ENCODE measurements at places on chromosomes 3 and 15.

- no peak for DNase-seq
These were observed 6.3 kb upstream of the PIK3CA start for GRCh38 chr3:179141890-179142289.

- no peak for DNase-seq
These were observed 9.4 kb upstream of the SCN5A start for GRCh38 chr3:38658841-38659240.

- DNase-seq, result peak; percentile 36
These were observed 1.9 kb upstream of the RAB43 start for GRCh38 chr3:129123314-129124060.

GRCh38 chr3:53519065-53519709, 24.8 kb downstream of the CACNA1D start:
- DNase-seq, result no peak

DNA sequence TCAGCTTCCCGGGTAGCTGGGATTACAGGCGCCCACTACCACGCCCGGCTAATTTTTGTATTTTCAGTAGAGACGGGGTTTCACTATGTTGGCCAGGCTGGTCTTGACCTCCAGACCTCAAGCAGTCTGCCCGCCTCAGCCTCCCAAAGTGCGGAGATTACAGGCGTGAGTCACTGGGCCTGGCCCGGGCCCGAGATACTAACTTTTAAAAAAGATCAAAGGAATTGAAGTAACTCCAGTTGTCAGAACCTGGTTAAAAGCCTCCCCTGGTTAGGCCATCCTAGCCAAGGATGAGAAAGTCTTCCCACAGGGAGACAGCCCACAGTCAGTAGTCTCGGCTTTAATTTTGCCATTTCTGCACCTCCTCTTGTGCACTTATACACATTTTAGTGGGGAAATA, 212.3 kb upstream of the MCTP2 start:
- no peak for DNase-seq

DNA sequence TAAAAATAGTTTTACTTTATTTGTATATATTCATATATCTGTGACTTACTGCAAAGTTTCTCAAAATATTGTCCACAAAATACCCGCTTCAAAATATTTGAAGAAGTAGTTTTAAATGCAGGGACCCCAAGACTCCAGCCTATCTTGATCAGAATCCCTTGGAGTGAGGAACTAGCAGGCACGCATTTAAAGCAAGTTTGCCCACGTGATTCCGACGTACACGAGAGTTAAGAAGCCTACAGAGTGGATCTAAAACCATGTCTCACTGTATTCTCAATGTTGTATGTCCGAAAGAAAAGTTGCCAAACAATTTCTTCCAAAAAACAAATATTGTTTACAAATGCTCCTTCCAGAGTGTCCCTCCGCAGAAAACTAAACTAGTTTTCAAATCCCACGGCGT, 1.7 kb downstream of the GABRB3 start:
- DNase-seq, result no peak

DNA sequence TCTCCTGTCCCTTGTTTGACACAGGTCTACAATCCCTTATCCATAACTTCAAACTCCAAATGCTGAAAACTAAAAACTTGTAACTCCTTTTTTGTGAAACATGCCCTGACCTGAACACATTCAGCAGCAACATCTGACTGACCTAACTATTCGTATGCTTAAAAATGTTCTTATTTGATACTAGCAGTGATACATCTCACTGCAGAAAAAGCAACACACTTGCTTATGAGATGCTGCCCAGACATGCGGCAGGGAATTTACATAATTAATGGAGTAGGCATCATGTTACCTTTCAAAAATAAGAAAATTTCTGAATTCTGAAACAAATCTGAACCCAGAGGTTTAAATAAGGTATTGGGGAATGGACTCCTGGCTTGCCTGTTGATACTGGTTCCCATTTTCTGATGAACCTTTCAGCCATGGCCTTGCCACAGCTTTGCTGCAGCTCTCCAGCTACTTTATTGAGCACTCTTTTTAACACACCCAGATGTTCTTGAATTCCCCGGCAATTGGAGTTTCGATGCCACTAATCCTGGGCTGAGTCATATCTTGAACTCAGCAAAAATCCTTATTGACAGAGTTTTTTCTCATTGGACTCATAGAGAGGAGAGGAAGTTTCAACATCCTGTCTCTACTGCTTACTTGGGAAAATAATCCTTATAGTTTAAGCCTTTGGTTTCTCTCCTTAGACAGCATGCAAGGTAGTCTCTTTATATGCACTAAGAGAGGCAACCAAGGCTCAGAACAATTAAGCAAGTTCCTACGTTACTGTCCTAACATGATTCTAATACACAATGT, 296.6 kb upstream of the LMCD1 start:
- DNase-seq, result no peak

- no peak for DNase-seq
These were observed 6.2 kb upstream of the FLNB start for GRCh38 chr3:58001979-58002378.

- no peak for DNase-seq
These were observed 28.2 kb upstream of the USP3 start for GRCh38 chr15:63476229-63476632.

- DNase-seq, result no peak
These were observed 192.6 kb upstream of the MBNL1 start for GRCh38 chr3:152076148-152076547.

- DNase-seq, result peak; percentile 72
These were observed 85.5 kb upstream of the FGF12 start for GRCh38 chr3:192812743-192813383.

DNA sequence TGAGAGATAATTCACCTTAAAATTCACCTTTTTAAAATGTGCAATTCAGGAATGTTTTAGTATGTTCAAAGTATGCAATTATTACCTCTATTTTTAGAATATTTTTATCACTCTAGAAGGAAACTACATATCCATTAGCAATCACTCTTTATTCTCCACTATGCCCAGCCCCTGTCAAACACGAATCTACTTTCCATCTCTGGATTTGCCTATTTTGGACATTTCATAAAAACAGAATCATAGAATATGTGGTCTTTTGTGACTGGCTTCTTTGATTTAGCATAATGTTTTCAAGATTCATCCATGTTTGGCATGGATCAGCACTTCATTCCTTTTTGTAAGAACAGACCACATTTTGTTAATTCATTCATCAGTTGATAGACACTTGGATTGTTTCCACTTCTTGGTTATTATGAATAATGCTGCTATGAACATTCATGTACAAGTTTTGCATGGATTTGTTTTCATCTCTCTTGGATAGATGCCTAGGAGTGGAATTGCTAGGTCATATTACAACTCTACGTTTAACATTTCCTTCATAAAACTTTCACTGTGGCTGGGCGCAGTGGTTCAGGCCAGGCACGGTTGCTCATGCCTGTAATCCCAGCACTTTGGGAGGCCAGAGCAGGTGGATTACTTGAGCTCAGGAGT, 12.7 kb downstream of the HMCES start:
- no peak for DNase-seq

GRCh38 chr3:47782446-47783308, 984 bp upstream of the SMARCC1 start:
- no peak for DNase-seq

DNA sequence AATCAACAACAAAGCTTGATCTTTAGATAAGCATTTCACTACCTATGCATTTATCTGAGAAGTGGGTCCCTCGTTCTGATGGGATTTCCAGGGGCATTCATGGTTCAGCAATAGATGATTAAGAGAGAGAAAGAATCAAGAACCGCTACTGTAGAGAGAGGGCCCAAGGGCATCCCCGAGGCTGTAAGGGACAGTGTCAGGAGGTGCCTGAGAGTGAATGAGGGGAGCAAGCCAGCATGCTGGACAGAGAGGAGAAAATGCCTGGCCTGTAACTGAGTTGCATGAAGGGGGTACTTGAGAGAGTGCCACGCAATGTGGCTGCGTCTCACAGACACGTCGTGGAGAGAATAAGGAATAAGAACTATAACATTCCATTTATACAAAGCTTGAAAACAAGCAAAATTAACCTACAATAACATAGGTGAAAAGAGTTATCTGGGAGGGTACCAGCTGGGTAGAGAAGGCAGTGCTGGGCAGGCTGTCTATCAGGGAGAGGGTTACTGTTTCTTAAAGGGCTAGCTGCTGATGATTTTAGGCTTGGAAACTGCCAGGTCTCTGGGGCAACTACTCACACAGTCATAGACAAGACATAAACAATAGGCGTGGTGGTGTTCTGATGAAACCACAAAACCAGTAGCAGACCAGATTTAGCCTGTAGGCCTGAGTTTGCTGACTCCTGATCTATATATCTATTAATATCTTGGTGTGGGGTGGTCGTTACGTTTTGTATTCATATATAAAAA, 374.6 kb upstream of the CFAP20DC start:
- no peak for DNase-seq
